ENCODE measurements at places on chromosomes 13 and 19.

- DNase-seq = no peak
Observed at GRCh38 chr13:79678100-79678499, 197.1 kb downstream of the NDFIP2 start.

- peak; percentile 67 for DNase-seq
Observed at GRCh38 chr19:54266133-54266532, 9.1 kb upstream of the LILRB5 start.

- DNase-seq = peak; percentile 76
Observed at GRCh38 chr19:46481947-46482346, 10.6 kb upstream of the PNMA8A start.

- no peak for DNase-seq
Observed at GRCh38 chr19:40632311-40633036, 31.3 kb downstream of the LTBP4 start.

- DNase-seq = no peak
Observed at GRCh38 chr19:10419646-10420443, 493 bp upstream of the PDE4A start.

- DNase-seq = no peak
Observed at GRCh38 chr19:11387162-11388034, 3.3 kb upstream of the EPOR start.

DNA sequence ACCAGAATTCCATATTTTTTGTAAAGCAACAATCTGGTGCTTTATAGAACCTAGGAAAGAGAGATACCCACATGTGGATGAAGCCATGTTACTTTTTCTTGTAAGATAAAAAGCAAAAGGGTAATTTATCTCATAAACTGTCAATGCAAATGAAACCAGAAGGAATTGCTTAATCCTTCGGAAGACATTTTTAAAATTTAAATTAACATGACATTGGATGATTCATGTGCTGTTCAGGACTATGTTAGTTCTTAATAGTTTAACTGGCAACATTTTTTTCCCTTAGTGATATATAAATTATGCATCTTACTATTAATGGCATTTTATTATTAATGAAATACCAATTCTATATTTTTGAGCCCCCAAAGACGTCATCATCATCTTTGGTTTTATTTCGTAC is 25.8 kb upstream of the IGLON5 start:
- DNase-seq = no peak

GRCh38 chr19:30873691-30874090 is 475.5 kb downstream of the TSHZ3 start:
- no peak for DNase-seq

DNA sequence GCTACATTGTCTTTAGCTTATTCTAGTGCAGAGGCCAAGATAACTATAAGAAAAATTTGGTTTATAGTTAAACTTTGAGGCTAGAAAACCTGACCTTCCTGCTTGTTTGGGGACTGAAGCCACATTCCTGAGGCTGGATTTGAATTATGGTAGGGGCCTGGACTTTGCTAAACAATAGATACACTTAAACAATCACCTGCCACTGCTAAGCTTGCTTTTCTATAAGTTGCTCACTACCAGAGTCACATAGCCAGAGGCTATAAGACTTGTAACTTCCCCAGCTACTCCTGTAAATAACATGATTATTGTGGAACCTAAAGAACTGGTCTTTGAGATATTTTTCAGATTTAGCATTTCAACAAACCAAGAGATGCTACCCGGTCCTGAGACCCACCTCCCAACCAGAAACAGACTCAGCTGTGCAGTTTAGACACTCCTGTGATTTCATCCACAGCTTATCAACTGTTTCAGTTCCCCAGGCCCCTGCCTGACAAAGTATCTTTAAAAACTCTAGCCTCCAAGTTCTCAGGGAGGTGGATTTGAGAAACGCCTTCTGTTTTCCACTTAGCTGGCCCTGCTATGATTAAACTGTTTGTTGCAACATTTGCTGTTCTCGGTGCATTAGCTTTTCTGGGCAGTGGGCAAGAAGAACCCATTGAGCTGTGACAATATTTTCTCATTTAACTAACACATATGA is 77.7 kb downstream of the MIPEP start:
- no peak for DNase-seq

- DNase-seq = no peak
Observed at GRCh38 chr19:37994823-37995130, 87.8 kb downstream of the SIPA1L3 start.

DNA sequence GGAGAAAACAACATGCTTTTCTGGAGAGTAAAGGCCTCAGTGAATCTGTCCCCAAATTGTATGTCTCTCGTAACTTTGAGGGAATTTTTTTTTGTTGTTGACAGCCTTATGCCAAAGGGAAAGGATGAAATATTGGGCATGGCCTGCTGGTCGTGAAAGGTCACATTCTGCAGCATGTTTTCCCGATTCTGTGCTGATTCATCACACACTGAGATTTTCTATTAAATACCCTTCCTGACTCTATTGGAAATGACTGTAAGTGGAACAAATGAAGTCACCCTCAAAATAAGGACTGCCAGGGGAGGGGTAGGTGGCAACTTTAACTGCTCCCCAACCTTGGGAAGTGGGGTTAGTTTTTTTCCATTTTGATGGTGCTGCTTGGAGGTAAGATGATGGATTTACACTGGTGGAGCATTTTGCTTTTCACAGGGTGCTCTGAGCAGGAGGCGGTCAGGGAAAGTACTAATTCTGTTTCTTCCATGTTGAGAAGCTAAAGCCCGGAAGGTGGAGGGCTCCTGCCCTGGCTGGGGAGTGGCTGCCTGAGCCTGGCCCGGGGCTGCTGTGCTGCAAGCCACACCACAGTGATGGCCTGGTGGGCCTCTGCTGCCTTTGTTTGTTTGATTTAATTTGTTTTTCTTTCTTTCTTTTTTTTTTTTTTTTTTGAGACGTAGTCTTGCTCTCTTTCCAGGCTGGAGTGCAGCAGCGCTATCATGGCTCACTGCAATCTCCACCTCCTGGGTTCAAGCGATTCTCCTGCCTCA is 116.8 kb upstream of the SPATA13 start:
- no peak for DNase-seq

DNA sequence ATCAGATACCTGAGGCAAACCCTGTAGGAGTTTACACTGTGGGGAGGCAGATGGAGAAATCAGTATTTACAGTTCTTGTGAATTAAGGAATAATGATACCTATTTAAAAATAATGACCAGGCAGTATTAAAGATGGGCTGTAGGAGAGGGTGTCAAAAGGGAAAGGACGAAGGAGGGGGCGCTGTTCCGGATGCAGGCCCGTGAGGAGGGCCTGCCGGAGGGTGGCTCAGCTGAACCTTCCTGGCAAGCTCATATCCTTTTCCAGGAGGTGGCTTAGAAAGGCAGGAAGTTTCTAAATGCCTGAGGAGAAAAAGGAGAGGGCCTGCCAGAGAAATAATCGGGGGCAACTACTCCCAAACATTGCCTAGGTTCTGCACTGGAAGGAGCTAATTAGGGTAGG is 46.6 kb downstream of the MBNL2 start:
- no peak for DNase-seq

DNA sequence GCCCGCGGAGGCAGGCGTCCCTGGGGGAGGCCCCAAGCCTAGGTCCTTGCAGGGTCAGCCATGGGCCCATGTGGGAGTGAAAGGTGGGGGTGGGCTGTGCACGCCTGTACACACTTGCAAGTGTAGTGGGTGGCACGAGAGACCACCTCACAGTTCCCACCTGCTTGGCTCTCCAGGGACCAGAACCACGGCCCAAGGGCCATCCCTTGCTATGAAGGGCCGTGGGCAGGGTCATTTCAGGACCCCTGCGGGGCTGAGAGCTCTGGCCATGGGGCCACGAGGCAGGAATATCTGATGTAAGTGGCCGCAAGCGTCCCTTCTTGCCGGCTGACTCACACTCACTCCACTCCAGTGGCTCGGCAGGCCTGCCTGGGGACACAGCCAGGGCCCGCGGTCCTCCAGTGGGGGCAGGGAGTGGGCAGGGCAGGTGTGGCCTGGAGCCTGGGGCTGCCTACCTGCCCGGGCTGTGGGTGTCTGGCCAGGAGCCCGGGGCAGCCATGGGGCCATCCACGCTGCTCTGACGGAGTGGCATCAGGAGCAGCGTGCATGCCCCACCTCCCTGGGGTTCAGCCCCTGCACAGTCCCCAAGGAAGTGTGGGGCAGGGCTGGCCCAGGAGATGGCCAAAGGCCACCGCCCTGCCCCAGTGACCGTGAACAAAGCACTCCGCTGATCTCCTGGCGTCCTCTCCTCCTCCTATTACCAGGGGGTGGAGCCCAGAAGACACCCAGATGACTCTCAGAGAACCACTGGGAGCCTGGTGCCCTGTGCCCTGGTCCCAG is 8.6 kb upstream of the MKNK2 start:
- no peak for DNase-seq

DNA sequence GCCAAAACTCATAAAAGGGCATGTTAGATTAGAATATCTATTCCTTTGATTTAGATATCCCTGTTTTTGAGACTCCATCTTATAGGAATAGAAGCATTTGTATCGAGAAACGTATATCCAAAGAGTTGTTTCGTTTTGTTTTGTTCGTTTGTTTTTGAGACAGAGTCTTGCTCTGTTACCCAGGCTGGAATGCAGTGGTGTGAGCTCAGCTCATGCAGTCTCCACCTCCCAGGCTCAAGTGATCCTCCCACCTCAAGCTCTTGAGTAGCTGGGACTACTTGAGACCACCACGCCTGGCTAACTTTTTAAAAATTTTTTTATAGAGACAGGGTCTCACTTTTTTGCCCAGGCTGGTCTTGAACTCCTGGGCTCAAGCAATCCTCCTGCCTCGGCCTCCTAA is 26.6 kb upstream of the ZMYM5 start:
- DNase-seq = no peak

DNA sequence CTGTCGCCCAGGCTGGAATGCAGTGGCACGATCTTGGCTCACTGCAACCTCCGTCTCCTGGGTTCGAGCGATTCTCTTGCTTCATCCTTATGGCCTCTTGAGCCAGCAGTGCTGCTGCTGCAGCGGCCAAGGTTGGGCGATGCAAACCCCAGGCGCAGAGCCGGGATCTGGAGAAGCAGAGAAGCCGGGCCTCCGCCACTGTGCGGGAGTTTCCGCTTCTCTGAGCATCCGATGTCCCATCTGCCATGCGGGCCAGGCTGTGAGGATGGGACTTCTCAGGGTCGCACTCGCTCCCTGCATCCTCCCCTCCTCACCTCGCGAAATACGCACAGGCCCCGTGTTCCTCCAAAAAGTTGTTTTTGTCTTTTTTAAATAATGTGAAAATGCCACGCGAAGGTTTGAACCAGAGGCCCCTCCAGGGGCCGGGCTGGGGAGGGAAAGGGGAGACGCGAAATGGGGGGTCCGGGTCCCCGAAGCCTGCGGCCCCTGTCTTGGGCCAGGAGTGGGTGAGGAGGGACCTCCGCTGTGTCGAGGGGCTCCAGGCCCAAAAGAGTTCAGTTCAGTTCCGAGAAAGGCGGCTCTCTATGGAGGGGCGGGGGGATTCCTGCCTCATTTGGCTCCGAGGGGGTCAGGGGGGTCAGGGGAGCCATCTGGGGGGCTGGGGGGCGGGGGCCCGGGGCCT is 15.9 kb downstream of the CYTH2 start:
- no peak for DNase-seq

- DNase-seq = no peak
Observed at GRCh38 chr13:105342281-105342820, 1193.1 kb downstream of the EFNB2 start.

DNA sequence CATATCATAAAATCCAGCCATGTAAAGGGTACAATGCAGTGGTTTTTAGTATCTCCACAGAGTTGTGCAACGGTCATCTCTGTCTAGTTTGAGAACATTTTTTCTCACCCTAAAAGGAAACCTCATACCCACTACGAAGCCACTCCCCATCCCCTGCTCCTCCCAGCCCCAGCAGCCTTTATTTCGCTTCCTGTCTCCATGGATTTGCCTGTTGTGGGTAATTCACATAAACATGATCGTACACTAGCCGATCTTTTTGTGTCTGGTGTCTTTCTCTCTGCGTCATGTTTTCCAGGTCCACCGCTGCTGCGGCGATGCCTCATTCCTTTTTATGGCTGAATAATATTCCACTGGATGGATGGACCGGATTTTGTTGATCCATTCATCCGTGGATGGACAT is 28.6 kb downstream of the BICRA start:
- DNase-seq = no peak

DNA sequence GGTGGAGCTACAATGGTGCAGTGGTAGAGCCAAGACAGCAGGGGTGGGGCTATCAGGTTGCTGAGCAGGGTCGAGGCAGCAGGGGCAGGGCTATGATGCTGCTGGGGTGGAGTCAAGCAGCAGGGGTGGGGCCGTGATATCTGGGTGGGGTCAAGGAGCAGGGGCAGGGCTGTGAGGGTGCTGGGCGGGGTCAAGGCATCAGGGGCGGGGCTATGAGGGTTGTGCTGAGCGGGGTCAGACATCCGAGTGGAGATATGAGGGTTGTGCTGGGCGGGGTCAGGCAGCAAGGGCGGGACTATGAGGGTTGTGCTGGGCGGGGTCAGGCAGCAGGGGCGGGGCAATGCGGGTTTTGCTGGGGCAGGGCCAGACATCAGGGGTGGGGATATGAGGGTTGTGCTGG is 14.7 kb downstream of the HCN2 start:
- DNase-seq = no peak

DNA sequence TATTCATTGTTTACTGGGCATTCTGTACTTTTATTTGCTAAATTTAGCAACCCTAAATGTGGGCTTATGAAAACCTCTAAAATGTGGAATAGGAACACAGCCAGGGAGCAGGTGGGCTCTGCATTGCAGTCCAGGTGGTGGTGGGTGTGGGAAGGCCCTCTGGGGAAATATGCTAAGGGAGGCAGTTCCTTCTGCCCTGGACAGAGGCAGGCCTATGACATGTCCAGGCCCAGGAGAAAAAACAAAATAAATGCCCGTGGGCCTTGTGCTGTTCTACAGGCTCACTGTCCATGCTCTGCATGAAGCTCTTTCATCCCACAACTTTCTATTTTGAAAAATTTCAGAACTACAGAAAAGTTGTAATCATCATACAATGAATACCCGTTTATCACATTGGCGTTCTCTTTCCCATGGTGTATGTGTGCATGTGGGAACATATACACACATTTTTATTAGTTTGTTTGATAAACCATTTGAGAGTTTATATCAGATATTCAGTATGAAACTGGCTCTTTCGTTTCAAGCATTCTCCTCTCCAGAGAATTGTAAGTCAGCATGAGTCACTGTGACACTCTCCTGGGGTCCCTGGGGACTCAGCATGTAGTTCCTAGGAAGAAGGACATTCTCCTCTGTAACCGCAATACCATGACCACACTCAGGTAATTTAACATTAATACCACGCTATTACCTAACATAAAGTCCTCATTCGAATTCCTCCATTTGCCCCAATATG is 505.3 kb downstream of the COG6 start:
- DNase-seq = no peak

GRCh38 chr13:110407021-110407420 is 99.9 kb downstream of the COL4A2 start:
- no peak for DNase-seq

All from left hindlimb (tissue), 1 donor.